Lower lobe of right lung (tissue), 2 donors: ENCODE measurements at places on chromosomes 5 and 9. TPM values are rescaled to one million over a fixed set of nuclear protein-coding genes. Genes with fewer than 3 reads are reported as not detected.

The PPP2CA gene
- 96.9 TPM for total RNA-seq

The ECSCR gene
- 48.8 TPM for total RNA-seq

The PCDHGA5 gene
- total RNA-seq: 2.8 TPM

The MAP1B gene
- total RNA-seq: 20.6 TPM

The FCN2 gene
- total RNA-seq: not detected

The EIF4E1B gene
- total RNA-seq: not detected

The TAF1L gene
- total RNA-seq: not detected

The DIRAS2 gene
- not detected for total RNA-seq

The CXCL14 gene
- total RNA-seq: 42.4 TPM

The CBY3 gene
- total RNA-seq: not detected

The GHR gene
- 5.2 TPM for total RNA-seq

The IL33 gene
- 47.8 TPM for total RNA-seq
